ENCODE measurements at places on chromosomes 12 and 14.

DNA sequence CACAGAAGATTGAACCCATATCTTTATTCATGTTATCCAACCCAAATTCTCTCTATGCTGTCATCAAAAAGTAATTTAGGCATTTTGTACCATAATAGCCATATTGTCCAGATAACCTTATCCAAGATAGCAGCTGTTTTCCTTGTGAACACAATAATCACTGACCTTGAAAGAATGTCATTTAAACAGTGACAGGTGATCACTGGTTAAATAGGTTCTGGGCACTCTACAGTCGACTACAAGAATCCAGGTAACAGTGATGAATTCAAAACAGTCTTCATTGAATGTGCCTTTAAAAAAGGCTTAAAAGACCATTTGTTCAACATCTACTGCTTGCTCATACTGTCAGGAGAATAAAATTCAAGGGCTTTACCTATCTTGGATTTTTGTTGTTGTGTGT is 4.6 kb upstream of the SPX start:
- no peak for DNase-seq

DNA sequence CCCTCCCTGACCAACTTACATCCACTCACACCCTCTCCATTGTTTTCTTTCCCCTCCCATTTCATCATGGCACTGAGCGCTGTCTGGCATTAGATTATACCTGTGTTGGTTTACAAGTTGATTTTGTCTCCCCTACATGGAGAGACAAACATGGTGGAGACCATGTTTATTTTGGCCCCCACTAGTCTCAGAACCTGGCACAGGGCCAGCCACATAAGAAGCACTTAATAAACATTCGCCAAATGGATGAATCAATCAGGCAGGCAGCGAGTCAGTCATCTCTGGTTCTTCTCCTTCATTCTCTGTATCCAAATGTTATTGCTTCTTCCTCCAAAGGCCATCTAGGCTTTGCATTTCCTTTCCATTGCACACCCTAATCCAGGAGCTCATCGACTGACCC is 177.4 kb downstream of the DPF3 start:
- DNase-seq, result no peak

- no peak for DNase-seq
Measured at GRCh38 chr14:54785778-54786770, 116.6 kb downstream of the GCH1 start.

DNA sequence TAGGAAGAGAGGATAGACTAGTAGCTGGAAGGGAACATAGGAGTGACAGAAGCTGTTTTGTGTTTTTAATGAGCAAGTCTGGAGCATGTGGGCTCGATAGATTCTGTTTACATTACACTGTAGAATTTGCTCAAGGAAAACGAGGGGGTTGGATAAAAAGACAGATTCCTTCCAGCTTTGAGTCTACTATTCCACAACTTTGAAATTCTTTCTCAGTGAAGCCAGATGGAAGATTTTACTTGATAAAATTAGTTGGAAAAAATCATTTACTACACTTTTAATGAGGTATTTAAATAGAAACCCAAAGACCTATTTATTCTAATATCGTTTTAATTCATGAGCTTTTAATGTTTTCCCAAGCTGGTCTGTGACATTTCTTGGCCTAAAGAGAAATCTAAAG is 19.5 kb upstream of the EPS8 start:
- DNase-seq, result no peak

GRCh38 chr14:95404583-95404982 is 84.9 kb upstream of the CLMN start:
- no peak for DNase-seq

DNA sequence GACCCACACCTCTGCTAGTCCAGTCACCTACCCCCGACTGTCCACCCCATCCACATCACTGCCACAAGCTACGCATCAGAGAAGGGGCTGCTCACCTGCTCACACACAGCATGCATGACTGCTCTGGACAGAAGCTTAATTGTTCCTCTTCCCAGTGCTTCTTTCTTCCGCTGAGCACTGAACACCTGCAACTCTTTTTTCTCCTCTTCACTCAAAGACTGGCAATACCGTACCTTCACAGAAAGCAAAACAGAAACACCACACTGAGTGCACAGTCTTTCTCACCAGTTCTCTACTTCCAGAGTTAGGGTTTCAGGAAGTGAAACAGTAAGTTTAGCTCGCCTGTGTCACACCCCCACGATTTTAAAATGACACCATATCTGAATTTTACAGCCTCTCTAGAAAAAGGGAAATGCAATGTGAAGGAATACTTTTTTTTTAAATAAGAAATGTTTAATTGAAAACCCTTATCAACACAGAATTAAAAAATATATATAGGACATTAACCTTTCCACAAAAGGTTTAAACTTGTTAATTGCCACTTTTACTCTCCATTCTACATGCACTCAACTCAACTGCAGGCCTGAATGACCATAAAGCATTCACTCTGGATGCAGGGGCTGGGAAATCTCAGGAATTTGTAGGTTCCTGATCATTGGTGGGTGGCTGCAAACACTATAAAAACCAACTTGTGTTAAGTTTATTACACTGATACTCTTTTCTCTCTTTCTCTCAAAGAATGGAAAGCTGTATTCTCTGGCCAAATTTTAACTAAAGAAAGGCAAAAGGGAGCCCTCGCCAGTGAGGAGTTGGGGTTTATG is 120.0 kb downstream of the PRICKLE1 start:
- DNase-seq, result no peak
